ENCODE measurements at places on chromosomes 7 and 10.

GRCh38 chr10:5493691-5494090 is 5.7 kb downstream of the CALML5 start:
- no peak for DNase-seq

- DNase-seq, result no peak
These were observed 47.8 kb downstream of the NRCAM start for GRCh38 chr7:108408296-108408991.

DNA sequence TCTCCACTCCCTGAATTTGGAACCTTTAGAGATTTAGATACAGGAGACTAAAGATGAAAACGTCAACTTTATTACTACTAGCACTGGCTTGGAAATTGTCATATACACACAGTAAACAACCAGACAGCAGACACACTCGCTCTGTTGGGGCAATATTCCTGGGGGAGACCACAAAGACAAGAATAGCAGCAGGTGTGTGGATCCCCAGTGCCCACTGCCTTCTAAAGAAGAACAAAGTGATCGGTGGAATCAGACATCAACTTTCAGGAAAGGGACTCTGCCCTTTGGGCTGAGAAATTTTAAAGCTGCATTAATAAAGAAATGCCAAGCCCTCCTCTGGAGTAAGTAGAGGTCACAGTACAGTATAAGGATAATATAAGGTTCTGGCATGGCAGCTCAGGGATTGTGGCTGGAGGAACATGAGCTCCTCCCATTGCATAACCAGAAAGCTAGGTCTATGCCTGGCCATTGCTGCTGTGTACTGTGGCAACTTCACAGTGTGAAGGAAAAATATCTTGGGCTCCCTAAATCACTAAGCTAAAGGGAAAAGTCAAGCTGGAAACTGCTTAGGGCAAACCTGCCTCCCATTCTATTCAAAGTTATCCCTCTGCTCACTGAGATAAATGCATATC is 57.1 kb upstream of the ANKRD1 start:
- DNase-seq, result no peak

DNA sequence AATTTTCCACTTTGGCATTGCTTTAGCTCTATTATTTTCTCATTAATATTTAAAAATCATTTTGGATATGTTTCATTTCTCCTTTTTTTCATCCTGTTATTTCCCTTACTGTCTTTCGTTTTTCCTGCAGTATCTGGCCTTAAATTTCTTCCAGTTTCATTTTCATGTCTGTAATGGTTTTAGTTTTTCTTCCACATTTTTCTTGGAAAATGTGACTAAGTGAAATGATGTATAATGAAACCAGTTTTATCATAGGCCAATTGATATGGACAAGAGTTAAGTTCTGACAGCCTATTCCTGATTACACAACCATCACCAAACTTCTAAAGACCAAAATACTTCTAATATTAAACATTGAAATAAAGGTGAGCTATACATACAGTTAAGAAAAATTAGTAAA is 158.5 kb downstream of the LHFPL3 start:
- DNase-seq, result no peak

DNA sequence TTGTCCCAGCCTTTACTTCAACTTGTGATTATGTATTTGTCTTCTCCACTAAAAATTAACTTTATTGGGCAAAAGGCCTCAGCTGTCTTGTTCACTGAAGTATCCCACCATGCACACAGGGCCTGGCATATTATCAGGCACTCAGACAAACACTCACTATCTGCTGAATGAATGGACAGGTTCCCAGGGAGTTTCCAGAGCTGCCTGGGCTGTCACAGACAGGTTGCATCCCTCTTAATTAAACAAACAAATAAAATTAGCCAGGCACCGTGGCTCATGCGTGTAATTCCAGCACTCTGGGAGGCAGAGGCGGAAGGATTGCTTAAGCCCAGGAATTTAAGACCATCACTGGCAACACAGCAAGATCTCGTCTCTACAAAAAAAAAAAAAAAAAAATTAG is 1.5 kb upstream of the TSPAN14 start:
- no peak for DNase-seq

- no peak for DNase-seq
These were observed 64.8 kb downstream of the RBM20 start for GRCh38 chr10:110708776-110709443.

GRCh38 chr7:106376026-106376799 is 91.4 kb upstream of the NAMPT start:
- DNase-seq, result no peak

DNA sequence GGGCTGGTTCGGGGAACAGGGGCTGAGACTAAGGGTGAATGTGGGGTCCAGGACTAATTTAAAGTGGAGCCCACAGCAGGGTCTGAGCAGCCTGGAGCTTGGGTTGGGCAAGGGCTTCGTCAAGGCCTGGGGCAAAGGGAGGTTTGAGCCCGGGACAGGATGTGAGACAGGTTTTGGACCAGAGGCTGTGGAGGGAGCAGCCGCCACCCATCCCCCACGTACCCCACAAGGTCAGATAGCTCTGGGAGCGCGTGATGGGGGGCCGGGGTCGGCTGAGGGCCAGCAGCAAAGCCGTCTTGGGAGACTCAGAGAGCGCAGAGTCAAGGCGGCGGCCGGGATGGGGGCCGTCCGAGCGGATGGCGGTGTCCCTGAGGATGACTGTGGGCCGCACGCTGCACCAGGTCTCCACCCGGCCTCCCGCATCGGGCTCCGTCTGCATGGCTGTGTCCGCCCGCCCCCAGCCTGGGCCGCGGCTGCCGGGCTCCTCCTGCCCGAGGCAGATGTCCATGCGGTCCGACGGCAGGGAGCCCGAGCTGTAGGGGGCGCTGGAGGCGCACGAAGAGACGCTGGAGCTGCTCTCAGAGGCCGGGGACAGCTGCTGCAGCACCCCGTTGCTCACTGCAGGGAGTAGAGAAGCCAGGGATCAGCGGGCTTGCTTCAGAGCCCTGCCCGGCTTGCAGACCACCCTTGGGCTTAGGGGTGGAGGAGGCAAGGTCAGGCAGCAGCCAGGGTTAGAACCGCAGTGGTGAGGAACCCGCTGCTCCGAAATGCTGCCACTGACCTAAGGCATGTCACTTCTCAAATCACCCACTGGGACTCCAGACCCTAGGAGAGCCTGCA is 12.1 kb downstream of the PDZD7 start:
- peak; percentile 61 for DNase-seq

DNA sequence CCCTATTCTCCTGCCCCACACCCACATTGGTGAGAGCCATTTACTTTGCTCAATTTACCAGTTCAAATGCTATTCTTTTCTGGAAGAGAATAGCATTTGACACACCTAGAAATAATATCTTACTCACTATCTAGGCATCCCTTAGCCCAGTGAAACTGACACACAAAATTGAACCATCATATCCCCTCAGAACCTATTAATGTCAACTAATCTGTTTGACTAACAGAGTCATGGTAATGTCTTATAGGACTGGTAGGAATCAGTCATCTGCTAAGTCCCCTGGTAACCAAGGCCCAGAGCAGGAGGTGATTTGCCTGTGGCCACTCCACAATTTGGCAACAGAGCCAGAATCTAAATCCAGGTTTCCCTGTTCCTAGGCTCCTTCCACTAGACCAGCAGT is 63.3 kb downstream of the PPP1R3C start:
- DNase-seq, result no peak

DNA sequence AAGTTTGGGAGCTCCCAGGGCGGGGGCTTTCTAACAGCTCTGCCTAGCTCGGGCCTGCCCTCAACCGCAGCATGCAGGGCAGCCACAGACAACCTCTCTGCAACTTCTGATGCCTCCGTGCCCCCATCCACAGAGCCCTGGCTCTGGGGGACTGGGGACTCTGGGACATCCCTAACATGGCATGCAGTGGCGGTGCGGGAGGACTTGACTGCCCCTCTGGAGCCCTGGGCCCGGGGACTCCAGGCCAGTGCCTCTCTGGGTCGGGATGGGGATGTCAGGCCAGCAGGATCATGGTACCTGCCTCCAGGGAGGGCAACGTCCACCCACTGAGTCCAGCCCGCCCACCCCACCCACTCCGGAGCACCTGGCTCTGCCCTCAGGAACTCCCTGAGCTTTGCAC is 520 bp upstream of the AQP1 start:
- no peak for DNase-seq

GRCh38 chr10:5633166-5633749 is 33.1 kb downstream of the ASB13 start:
- no peak for DNase-seq

GRCh38 chr10:31621733-31622132 is 302.7 kb downstream of the ZEB1 start:
- DNase-seq, result no peak

DNA sequence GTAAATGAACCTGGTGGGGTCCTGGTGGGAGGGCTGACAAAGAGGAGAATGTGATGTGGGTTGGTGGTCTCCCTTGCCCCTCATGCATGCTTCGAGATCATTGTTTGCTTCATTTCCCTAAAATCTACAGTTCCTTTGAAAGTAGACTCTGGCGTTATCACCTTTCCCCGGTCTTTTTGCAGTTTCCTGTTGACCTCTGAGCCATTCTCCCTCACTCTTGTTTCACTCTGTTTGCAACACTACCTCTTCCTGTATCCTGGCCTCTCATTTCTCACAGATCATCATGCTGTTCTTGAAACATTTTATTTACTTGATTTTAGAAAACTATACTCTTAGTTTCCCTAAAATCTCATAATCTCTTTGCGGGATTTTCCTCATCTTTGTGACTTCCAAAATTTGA is 179.8 kb downstream of the WNT2 start:
- DNase-seq, result no peak

DNA sequence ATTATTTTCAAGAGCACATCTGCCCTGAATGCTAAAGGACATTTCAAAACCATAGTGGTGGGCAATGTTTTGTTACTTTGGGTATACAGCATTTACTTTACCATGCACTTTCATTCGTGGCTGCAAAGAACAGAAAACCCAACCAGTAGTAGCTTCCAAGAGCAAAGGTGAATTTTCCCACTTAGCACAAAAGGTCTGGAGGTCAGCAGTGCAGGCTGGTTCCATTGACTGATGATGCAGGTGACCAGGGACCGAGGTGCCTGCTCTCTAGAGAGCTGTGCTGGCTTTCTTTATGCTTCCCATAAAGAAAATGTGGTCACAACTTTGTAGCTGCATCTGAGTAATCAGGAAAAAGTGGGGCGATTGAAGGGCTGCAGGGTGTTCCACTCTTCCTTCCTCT is 240.0 kb downstream of the BICC1 start:
- no peak for DNase-seq

GRCh38 chr10:79347894-79348639 is 798 bp downstream of the PPIF start:
- DNase-seq, result peak; percentile 58

- DNase-seq, result no peak
These were observed 76.8 kb downstream of the MKI67 start for GRCh38 chr10:128049226-128050120.

GRCh38 chr10:132806110-132806509 is 20.2 kb upstream of the NKX6-2 start:
- no peak for DNase-seq

- no peak for DNase-seq
These were observed 19.9 kb downstream of the SLC13A4 start for GRCh38 chr7:135708041-135708440.

GRCh38 chr7:27032839-27033238 is 63.0 kb downstream of the HOXA1 start:
- no peak for DNase-seq

DNA sequence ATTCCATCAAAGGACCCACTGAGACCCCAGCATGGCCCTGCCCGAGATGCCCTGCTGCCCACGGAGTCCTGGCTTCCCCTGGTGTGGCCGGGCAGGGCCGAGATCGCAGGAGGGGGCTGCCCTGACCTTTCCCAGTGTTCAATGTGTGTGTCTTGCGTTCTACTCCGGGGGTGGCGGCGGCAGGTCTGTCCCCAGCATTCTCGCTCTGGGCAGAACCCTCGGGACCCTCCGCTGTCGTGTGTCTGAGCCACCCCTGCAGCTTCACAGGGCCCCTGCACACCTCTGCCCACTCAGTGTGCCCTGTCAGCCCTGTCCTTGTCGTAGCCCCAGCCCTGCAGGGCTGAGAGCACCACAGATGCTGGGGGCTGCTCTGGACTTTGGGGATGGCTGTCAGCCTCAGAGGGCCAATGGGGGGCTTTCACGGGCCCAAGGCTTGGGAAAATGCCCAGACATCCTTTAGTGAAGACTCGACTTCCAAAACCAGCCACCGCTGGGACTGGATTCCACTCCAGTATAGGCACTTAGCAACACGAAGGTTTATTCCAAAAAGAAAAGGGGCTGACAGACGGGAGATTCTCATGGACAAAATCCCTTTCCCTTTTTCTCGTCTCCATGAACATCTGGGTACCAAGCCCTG is 30.0 kb upstream of the KNDC1 start:
- DNase-seq, result no peak

GRCh38 chr7:5612695-5613094 is 168.8 kb downstream of the RNF216 start:
- DNase-seq, result no peak

GRCh38 chr7:149321978-149322541 is 60.1 kb downstream of the ZNF783 start:
- no peak for DNase-seq

GRCh38 chr7:102182016-102182415 is 104.7 kb upstream of the SH2B2 start:
- no peak for DNase-seq

- DNase-seq, result no peak
These were observed 148.0 kb upstream of the SH2B2 start for GRCh38 chr7:102138676-102139075.

DNA sequence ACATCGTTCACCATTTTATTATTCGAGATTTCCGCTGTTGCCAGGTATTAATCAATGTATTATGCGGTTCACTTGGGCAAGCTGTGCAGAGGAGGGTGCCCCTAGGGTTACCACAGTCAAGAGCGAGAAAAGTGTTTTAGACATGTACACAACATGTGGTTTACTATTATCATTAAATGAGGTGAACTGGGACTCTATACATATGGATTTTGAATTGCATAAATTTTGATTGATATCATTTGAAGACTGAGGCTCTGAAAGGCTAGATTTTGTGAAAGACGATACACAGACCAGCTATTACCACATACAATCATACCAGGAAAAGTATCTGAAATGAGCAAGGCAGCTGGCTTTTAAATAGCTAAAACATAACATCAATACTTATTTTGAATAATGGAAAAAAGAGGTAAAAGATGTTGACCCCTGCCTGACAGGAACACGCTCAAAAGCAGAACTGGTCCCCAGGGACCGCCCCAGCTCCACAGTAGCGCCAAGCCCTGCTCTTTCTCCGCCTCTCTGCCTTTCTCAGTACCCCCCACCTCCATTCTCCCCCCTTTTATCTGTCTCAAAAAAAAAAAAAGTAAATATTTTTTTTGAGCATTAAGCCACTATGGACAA is 413.4 kb upstream of the MKI67 start:
- DNase-seq, result no peak

DNA sequence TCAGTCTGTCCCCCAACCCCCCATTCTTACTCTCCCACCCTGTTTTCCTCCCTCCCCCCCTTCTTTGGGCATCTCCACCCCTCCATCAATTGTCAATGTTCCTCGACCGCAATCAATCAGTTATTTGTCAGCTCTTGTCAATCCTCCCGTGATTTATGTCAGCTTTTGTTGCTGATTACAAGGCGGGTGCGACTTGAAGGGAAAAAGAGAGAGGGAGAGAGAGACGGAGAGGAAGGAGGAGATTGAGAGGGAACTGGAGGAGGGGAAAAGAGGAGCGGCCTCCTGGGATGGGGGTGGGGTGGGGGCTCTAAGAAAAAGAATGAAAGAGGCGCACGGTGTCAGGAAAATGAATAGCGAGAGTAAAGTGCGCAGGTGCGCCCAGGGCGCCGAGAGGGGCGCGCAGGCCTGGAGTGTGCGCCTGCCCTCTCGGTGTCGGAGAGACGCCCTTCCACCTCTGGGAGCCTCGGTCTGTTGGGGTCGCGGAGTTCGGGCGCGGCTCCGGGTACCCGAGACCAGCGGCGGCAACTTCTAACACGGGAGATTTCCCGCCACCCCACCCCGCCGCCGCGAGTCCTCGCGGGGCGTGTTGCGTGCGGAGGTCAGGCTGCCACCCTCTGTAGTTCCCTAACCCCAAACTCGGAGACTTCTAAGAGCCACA is 1.1 kb upstream of the ZNF503 start:
- DNase-seq, result no peak

All from T-helper 9 cell (primary cell).